Trophoblast cell (in vitro differentiated cells and primary cell): ENCODE measurements at places on chromosomes 1 and 21.

- H3K36me3 ChIP-seq, result no peaks in the 10 kb centered on the region
- no peaks in the 10 kb centered on the region for H3K4me1 ChIP-seq
- H3K4me3 ChIP-seq, result no peak overlapping the region
- no peak overlapping the region for H3K27ac ChIP-seq
- no peaks in the 10 kb centered on the region for H3K27me3 ChIP-seq
- DNase-seq, result no peak
Measured at GRCh38 chr1:226958300-226958699, 18.2 kb downstream of the COQ8A start.

- H3K4me3 ChIP-seq, result no peak overlapping the region
- no peaks in the 10 kb centered on the region for H3K27me3 ChIP-seq
- H3K4me1 ChIP-seq, result peaks cover 3% of the 10 kb centered on the region
- peak; percentile 93 for DNase-seq
- no peak overlapping the region for H3K27ac ChIP-seq
Measured at GRCh38 chr1:226332947-226333346, 24.0 kb upstream of the LIN9 start.

GRCh38 chr1:198641501-198641900 is 2.7 kb downstream of the PTPRC start:
- DNase-seq, result no peak
- H3K36me3 ChIP-seq, result no peaks in the 10 kb centered on the region
- H3K4me1 ChIP-seq, result no peaks in the 10 kb centered on the region
- no peak overlapping the region for H3K27ac ChIP-seq
- H3K4me3 ChIP-seq, result no peak overlapping the region

DNA sequence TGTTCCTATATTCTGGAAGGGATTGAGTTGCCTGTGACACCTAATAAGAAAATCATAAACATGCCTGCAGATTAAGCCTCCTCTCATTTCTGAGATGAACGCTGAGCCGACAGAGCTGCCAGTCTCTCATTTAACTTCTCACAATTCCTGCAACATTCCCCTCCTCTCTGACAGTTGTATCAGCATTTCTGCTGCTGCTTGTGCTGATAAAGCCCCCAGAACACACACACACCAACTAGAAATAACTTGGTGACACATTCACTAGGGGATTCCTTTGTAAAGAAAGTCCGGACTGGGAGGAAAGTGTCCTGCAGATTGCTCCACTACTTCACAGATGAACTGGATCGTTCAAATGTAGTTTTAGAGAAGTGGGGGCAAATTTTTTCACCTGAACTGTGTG is 437.3 kb downstream of the PLA2G4A start:
- H3K4me1 ChIP-seq, result peaks cover 3% of the 10 kb centered on the region
- no peak for DNase-seq
- H3K27me3 ChIP-seq, result no peaks in the 10 kb centered on the region
- H3K27ac ChIP-seq, result peak overlapping the region; percentile 40

GRCh38 chr21:41578716-41579115 is 70.8 kb upstream of the TMPRSS2 start:
- H3K27ac ChIP-seq, result no peak overlapping the region
- H3K4me3 ChIP-seq, result no peak overlapping the region
- H3K27me3 ChIP-seq, result no peaks in the 10 kb centered on the region
- H3K36me3 ChIP-seq, result no peaks in the 10 kb centered on the region
- no peaks in the 10 kb centered on the region for H3K4me1 ChIP-seq

DNA sequence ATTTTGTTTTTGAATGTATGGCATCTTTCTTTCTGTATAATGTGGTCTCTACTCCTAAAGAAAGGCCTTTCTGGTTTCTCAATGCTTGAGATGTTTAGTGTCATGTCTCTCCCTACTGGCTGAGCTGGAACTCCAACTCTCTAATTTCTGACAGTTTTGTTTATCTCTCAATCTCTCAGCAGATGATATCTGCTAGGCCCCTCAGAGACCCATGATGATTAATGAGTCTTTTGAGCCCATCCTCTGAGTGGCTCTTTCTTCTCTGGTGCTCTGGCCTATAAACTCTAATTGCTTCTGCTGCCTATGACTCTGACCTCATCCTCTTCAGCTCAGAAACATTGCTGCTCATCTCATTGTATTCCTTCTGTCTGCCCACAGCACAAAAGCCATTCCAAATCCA is 46.6 kb downstream of the CRB1 start:
- no peak overlapping the region for H3K4me3 ChIP-seq
- H3K36me3 ChIP-seq, result no peaks in the 10 kb centered on the region
- no peaks in the 10 kb centered on the region for H3K4me1 ChIP-seq

GRCh38 chr1:21704145-21704544 is 35.0 kb upstream of the RAP1GAP start:
- no peak overlapping the region for H3K27ac ChIP-seq
- peaks cover 31% of the 10 kb centered on the region for H3K36me3 ChIP-seq
- no peaks in the 10 kb centered on the region for H3K4me1 ChIP-seq
- H3K4me3 ChIP-seq, result no peak overlapping the region
- no peak for DNase-seq
